Lower leg skin (tissue), 4 donors: ENCODE measurements at places on chromosomes 13 and 19. TPM values are rescaled to one million over a fixed set of nuclear protein-coding genes. Genes with fewer than 3 reads are reported as not detected.

DNA sequence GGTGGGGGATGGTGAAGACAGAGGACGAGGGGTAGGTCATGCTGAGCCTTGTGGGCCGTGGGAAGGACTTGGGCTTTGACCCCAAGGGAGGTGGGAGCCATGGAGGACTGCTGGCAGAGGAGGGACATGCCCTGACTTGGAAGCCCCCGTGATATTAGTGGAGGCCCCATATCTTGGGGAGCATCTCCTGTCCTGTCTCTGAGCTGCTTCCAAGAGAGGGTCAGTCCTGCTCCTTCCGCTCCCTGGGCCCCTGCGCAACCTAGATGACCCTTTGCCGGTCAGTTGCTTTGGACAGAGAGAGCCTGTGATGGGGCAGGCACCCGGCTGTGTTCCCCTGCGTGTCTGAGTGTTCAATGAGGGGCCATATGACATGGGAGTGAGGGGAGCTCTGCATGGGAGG is 5.2 kb downstream of the TLE6 start:
- DNase-seq = no peak

- DNase-seq = no peak
Observed at GRCh38 chr19:3186160-3186688, 494 bp downstream of the NCLN start.

DNA sequence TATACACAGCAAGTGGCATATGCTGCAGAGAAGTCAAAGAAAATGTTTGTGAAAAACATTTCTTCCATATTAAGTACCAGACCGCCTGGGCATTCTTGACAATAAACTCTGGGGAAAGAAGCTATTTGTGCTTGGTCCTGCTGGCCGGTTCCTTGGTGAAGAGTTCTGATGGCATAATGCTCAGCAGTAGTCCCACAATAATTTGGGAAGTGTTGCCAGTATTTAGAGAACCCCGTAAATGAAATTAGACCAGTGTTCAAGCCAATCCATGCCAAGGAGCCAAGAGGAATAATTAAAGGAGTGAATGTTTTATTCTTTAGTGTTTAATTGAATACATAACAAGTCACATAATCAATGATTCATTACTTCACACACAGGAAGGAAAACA is 6.3 kb downstream of the KCTD12 start:
- DNase-seq = no peak

GRCh38 chr19:33064458-33064791 is 263 bp downstream of the RHPN2 start:
- DNase-seq = no peak

GRCh38 chr13:58437427-58437826 is 805.9 kb downstream of the PCDH17 start:
- DNase-seq = no peak

- no peak for DNase-seq
Observed at GRCh38 chr19:30214651-30215051, 157.5 kb upstream of the ZNF536 start.

- no peak for DNase-seq
Observed at GRCh38 chr13:107865643-107866031, 349.7 kb downstream of the LIG4 start.

DNA sequence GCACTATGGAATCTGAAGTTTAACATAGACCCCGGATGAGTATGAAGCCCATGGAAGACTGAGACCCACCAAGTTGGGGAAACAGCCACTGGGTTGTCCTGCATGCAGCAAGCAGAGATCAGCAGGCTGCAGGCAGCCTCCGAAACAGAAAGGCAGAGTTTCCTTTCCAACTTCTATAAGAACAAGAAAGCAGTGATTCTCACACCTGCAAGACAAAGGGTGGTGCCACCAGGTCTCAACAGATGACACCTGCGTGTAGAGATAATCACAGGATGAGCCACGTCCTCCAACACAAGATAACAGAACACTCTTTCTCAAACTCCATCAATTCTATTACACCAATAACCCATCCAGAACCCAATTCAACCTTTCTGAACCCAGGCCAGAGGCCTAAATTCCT is 457.9 kb downstream of the FOXO1 start:
- no peak for DNase-seq

GRCh38 chr19:40625406-40626120 is 24.4 kb downstream of the LTBP4 start:
- no peak for DNase-seq

DNA sequence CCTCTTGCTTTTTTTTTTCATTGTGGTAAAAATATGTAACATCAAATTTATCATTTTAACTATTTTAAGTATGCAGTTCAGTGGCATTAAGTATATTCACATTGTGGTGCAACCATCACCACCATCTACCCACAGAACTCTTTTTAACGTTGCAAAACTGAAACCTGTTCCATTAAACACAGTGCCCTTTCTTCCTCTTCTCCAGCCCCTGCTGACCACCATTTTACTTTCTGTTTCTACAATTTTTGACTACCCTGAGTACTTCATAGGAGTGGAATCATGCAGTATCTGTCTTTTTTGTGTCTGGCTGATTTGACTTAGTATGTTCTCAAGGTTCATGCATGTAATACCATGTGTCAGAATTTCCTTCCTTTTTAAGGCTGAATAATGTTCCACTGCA is 153.1 kb downstream of the FGF9 start:
- no peak for DNase-seq

DNA sequence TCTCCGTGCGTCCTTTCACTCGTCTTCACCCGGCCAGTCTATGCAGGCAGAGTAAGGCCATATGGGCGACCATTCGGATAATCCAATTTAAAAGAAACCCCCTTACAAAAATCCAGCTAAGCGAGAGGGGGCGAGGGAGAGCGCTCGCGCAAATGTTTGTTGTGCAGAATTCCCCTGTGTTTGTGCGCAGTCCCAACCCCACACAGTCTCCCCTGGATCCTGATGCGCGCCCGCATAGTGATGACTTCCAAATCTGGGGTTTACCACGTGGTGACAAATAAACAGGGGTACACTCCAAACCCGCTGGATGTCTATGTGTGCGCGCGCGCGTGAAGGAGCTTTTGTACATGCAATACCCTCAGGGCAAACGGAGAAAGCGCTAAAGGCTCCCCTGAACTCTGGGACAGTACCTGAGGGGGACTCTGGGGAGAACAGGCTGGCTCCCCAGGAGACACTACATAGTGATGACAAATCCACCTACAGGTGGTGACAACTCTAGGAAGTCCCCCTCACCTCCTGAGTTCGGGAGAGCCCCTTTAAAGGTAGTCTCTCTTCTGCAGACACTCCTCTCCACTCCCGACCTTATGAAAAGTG is 8.5 kb downstream of the SOX21 start:
- no peak for DNase-seq

DNA sequence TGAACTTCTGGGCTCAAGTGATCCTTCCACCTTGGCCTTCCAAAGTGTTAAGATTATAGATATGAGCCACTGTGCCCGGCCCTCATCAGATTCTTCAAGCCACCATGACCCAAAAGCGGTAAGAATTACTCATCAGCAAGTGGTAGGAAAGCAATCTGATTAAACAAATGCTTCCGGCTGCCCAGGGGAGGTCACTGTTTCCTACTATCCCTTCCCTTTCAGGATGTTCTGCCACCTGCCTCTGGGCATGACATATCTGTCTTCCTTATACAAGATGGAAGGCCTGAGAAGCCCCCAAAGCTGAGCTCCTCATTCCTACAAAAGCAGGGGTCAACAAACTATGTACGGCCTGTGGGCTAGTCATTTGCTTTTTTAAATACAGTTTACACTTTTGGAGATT is 7.0 kb downstream of the ABHD8 start:
- DNase-seq = no peak

- no peak for DNase-seq
Observed at GRCh38 chr13:113819731-113820715, 43.9 kb downstream of the GAS6 start.

- no peak for DNase-seq
Observed at GRCh38 chr13:101301053-101301452, 115.3 kb downstream of the NALCN start.

DNA sequence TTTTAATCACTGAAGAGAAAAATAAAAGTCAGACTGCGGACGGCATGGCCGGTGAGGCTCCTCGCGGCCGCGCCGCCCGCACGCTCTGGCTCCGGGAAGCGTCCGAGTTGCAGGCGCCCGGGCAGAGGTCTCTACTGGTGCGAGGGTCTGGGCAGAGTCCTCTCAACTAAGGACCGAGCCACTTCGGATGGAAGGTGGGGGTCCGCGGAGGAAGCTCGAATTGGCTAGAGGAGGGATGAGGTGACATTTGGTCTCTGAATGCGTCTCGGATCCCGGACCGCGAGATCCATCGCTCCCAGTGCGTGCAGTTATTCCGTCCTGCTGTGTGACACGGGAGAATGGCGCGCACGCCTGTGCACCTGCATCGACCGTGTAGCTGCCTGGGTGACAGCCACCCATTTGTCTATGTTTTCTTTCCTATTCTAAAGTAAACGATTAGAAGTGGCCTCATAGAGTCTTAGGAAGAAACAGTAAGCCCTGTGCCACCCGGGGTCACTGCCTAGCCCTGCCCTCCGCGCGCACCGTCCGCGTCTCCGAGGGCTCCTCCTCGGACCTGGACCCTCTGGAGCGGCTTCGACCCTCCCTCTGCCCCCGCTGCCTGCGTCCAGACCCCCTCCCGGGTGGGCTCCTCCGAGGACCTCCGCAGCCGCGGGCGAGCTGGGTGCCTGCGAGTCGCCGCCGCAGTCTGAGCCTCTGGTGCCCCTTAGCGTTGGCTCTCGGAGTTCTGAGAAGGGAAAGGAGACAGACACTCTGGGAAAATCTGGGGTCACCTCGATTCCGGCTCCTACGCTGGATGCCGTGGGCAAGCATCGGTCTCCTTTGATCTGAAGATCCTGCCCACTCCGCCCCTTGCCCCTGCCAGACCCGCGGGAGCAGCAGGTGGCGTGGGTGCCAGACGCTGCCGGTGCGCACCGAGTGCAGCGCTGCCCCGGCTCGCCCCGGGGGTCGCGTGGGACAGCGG is 347.4 kb downstream of the LIG4 start:
- no peak for DNase-seq

FIZ1 gene
- total RNA-seq = 6.5 TPM

PCDH8 gene
- 0.04 TPM for total RNA-seq

LIM2 gene
- not detected for total RNA-seq
